ENCODE measurements at places on chromosomes 5 and 9. TPM values are rescaled to one million over a fixed set of nuclear protein-coding genes. Genes with fewer than 3 reads are reported as not detected.

The ASS1 gene
- not detected for total RNA-seq

The PKD2L2 gene
- total RNA-seq, result not detected

DNA sequence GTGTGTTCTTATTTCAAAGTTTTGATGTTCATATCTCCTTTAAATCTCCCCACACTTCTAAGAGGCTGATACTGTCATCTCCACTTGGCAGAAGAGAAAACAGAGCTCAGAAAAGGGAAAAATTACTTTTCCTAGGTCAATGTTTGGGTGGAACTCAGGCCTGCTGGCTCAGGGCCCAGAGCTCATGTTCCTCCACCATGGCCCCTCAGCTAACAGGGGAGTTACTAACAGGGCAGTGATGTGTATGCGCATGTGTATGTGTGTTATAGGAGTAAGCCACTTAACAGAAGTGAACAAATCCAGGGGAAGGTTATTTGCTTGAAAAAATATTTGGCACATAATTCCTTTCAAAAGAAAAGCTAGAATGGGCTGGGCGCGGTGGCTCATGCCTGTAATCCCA, 2.5 kb downstream of the C1QTNF2 start:
- H3K4me1 ChIP-seq, result peaks cover 7% of the 10 kb centered on the region
- no peak for DNase-seq
- peaks cover 18% of the 10 kb centered on the region for H3K27me3 ChIP-seq
- H3K27ac ChIP-seq, result no peak overlapping the region
- no peaks in the 10 kb centered on the region for H3K36me3 ChIP-seq

DNA sequence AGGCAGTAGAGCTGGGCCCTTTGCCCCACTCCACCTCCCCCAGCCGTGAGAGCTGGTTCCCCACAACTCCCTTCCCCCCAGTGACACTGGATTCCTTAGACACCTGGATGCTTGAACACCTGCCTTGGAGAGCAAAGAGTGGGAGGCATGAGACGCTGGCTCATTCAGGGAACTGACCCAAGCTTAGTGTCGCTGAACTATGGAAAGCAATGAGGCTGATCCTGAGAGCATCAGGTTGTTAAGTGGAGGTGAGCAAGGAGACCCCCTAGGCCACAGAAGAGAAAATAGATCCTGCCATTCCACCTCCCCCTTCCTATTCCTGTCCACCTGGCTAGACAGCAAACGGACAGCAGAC, 2.0 kb downstream of the CCL19 start:
- no peaks in the 10 kb centered on the region for H3K36me3 ChIP-seq
- no peak overlapping the region for H3K27ac ChIP-seq
- H3K4me1 ChIP-seq, result no peaks in the 10 kb centered on the region
- no peak for DNase-seq

GRCh38 chr5:131285703-131286399, 22.0 kb downstream of the CDC42SE2 start:
- H3K4me1 ChIP-seq, result peaks cover 66% of the 10 kb centered on the region
- no peaks in the 10 kb centered on the region for H3K27me3 ChIP-seq
- no peak for DNase-seq
- H3K36me3 ChIP-seq, result peaks cover 13% of the 10 kb centered on the region
- no peak overlapping the region for H3K4me3 ChIP-seq

DNA sequence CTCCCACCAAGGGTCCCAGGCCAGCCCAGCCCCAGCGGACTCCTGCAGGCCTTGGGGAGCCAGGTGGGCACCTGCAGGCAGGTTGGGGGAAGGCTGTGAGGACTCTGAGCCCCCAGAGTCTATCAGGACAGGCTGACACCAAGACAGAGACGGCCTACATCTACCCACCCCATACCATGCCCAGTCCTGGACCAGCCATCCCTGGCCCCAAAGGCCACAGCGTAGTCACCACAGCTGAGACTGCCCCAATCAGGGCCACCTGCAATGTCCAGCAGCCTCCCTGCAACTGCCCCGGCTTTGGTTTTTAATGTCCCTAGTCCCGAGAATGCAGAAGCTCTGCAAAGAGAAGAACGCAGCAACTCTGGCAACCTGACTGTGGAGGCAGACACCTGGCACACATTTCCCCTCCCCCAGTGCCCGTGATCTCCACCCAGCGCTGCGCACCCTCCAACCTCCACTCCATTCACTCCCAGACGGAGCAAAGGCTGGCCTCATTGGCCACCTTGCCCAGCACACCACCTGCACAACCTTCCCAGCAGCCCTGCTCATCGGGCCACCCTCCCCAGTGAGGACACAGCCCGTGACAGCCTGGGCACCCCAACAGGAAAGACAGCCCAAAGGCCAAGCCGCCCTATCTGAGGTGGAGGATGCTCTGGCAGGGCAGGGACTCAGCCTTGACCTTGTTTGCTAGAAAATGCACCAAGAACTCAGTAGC, 14.9 kb downstream of the ADAMTS2 start:
- no peak overlapping the region for H3K4me3 ChIP-seq
- H3K27ac ChIP-seq, result no peak overlapping the region
- H3K36me3 ChIP-seq, result no peaks in the 10 kb centered on the region
- no peaks in the 10 kb centered on the region for H3K27me3 ChIP-seq
- DNase-seq, result no peak

All from natural killer cell (primary cell).